ENCODE measurements at places on chromosomes 3 and 15.

GRCh38 chr15:66066481-66066880 is 187.1 kb downstream of the MEGF11 start:
- no peak for DNase-seq

DNA sequence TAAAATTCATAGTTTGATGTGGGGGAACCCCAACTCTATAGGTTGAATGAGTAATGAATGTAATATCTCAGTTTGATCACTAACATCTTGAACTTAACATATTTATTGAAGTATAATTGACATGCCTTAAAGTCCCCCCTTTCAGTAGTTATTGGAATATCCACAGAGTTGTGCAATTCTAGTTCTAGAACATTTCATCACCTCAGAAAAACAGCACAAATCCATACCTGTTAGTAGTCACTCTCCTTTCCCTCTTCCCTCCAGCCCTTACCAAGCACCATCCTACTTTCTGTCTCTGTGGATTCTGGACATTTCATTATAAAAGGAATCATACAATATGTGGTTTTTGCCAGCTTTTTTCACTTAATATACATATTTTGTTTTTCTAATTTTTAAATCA is 8.7 kb upstream of the NIT2 start:
- no peak for DNase-seq

DNA sequence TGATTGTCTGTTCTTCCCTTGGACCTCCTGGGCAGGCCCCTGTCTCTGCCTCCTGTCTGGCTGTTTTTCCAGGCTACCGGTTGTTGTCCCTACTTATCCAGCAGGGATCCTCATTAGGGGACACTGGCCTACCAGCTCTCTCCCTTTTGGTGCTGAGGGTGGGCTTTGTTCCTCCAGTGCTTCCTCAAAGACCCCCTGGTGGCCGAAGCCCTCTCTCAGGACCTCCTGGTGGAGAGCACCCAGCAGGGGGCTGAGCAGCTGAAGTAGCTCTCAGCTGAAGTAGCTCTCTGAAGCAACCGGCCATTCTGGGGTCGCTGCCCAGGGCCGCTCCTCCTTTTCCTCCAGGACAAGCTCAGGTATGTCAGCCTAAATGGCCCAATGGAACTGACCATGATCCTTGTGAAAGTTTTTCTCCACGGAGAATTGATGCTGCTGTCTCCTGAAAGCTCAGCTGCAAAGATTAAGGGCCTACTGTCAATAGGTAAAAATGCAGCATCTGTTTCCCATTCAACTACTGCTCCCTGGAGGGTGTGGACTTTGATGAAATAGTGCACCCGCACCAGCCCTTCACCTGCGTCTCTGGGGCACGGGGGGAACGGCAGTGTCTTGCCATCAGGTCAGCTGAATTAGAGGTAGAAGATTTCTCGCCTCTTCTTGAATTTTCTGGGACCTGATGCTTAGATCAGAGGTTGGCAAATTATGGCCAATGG is 27.6 kb downstream of the ARNT2 start:
- DNase-seq, result no peak

DNA sequence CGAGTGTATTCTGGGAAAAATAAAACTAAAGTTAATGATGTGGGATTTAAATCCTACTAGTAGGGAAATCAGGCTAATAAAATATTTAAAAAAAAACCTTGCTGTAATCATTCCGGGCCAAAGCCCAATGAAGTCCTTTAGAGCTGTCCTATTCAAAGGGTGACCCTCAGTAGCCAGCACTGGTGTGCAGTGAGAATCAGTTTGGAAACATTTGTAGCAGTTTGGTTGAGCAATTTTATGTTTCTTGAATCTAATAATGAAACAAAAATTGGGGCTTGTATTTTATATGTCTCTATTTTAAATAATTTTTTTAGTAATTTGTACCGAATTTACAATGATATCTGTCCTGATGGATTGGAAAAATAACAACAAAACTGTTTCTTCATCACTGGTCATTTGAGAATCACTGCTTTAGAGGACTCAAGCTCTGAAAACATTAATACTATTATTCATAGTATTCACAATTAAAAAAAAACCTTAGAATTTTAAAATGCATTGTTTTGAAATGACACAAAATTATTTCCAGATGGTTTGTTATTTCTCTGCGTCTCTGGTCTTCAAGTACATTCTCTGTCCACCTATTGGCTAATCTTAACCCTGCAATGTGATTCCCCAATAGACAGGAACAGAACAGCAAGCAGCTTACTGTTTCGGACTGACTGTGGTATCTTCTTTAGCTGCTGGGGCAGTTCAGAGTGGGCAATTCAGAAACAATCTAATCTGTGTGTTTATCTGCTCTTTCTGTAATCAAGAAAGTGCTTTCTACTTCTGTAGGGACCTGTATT is 71.2 kb downstream of the OTOL1 start:
- DNase-seq, result peak; percentile 2

GRCh38 chr3:15099364-15100098 is 583 bp upstream of the RBSN start:
- no peak for DNase-seq

DNA sequence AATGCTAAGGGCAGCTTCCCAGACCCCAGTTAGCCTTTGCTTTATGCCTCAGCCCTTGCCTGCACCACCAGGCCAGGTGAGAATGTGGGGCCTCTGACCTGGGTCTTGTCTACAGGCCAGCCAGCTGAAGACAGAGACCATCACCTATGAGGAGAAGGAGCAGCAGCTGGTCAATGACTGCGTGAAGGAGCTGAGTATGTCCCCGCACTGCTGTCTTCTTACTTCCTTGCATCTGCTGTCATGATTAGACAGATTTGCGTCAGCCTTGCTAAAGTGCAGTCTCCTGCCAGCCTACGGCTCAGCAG is 74.6 kb downstream of the CCK start:
- DNase-seq, result no peak

GRCh38 chr3:192092388-192093005 is 631.5 kb downstream of the PYDC2 start:
- no peak for DNase-seq

DNA sequence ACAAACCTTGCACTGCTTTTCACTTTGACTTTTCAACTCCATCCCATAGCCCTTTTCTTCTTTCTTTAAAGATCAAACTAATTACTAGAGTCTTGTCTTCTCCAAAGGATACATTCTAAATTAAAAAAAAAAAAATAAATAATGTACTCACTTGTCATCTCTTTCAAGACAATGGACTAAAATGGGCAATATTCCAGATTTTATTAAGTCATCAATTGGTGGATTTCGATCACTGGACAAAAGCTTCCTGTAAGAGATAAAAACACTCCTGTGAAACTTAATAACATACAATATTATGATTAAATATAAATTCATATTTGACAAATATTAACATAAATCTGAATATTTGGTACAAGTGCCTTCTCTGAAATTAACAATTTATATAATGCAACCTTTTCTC is 34.1 kb downstream of the KPNA4 start:
- no peak for DNase-seq

- DNase-seq, result peak; percentile 76
Observed at GRCh38 chr15:56496635-56497034, 31.7 kb upstream of the MNS1 start.

DNA sequence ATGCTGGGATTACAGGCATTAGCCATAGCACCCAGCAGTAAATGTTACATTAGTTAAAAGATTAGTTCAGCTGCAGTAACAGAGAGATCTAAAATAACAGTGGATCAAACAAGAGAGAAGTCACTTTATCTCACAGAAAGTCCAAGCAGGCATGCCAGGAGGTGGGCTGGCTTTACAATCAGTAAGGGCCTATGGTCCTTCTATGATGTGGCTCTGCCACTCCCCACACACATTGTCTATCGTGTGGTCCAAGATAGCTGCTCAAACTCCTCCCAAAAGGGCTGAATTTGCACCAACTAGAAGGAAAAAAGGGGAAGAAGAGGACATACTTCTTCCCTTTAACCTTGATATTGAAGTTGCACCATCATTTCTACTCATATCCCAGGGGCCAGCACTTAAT is 4.6 kb upstream of the RUVBL1 start:
- no peak for DNase-seq

DNA sequence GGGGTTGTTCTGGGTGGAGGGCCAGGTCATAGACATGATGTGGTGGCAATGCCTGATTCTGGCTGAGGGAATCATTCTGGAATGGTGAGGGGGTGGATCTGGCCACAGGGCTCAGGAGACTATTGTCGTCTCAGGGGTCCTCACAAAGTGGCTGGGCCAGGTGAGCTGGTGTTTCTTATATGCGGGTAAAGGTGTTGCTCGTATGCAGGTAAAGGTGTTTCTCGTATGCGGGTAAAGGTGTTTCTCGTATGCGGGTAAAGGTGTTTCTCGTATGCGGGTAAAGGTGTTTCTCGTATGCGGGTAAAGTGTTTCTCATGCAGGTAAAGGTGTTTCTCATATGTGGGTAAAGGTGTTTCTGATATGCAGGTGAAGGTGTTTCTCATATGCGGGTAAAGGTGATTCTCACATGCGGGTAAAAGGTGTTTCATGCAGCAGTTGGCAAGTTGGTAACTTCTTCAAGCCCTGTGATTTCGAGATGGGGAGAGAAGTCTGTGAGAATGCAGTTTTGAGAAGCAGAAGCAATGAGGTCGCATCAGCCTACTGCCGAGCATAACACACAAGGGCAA is 10.5 kb upstream of the MUC4 start:
- no peak for DNase-seq

DNA sequence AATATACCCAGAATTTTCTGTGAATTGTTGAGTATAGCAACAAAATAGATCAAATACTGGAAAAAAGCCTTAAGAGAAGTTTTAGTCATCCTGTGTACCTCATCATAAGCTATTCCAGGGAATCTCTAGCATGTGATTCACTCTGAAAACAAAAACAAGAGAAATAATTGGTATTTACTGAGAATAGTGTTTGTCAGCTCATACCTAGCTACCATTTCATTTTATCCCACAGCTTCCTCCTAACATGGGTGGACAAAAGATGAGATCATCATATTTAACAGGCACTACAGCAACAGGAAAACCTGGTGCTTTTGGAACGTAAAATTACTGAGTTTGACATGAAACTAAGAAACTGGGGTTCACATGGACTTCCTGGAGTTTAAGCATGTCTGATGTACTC is 753.5 kb upstream of the NECTIN3 start:
- DNase-seq, result peak; percentile 55

DNA sequence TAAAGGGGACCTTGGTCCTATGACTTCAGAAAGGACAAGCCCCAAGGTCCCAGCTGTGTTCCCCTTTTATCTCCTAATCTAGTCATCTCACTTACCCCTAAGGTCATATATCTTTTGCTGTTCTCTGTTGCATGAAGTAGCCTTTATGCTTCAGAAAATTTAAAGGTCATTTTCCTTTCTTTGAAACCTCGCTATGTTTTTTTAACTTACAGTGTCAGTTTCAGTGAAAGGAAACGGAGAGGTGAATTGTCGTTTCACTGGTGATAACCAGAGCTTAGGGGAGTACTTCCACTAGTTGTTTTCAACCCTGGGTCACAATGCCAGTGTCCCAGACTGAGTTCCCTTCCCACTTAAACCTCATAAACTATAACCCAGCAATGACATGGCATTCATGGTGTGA is 357.4 kb downstream of the GAP43 start:
- no peak for DNase-seq

GRCh38 chr3:97763586-97764406 is 762 bp upstream of the ARL6 start:
- DNase-seq, result no peak

DNA sequence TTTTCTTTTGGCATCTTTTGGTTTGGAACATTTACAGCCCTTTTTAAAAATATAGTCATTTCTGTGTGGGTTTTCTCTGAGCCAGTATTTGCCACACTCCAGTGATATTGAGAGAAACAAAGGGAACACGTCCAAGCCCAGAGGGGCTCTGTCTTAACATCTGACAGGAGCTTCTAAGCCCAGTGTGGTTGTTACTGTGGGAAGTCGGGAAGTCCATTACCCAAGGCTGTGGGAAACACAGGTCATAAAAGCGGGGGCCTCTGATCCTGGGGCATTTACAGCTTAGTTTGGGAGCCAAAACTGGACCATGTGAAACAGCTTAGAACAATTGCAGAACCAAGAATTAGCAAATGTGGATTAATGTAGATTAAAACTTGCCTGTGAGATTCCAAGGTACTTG is 123.0 kb downstream of the PTPRG start:
- no peak for DNase-seq

Data from LHCN-M2 (cell line).